ENCODE measurements at places on chromosomes 2 and 18.

- no peak for DNase-seq
Measured at GRCh38 chr2:100584816-100585215, 22.0 kb downstream of the PDCL3 start.

DNA sequence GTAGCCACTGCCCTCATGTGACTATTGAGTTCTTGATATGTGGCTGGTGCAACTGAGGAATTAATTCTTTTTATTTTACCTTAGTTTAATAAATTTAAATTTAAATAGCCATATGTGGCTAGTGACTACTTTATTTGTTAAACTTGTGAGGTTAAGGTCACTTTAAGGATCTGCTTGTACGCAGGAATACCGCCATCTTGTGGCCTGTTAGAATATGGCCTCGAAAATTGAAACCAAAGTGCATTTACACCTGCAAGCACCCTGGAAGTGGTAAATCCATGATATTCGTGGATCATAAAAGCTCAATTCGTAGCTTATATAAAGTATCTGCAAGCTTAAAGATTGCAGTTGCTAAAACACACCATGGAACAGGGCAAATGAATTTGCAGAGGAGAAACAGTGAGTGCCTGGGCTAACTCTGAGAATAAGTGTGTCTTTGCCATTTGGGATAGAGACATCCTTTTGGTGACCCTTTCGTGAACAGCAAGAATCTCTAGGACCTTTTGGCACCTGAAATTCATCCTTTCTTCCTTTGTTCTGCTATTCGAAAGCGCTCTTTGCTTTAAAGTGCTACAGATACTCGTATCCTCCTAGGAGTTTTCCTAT, 59.9 kb upstream of the REG3A start:
- DNase-seq = peak; percentile 75

DNA sequence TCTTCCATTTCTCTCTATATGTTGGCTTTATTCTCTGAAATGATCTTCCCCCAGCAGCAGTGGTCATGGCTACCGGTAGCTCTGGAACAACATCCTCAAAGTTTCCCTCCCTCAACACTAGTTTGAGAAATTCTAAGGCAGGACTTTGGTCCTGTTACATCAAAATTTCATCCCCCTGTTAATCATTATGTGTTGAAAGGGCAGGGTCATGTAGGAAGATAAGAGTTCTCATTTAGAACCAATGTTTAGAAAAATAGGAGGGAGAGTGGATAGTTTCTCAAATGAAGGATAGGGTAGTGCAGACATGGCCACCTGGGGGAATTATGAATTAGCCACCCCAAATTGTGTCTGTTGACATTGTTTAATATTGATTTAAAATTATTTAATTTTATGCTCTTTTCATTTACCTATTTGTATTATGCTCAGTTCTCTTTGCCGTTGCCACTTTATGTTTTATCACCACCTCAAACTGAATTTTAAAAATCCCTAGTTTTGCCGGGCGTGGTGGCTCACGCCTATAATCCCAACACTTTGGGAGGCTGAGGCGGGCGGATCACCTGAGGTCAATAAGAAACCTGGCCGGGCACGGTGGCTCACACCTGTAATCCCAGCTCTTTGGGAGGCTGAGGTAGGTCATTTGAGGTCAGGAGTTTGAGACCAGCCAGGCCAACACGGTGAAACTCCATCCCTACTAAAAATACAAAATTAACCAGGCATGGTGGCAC, 22.3 kb downstream of the EML4 start:
- no peak for DNase-seq

- no peak for DNase-seq
Measured at GRCh38 chr2:52934323-52934898, 833.2 kb upstream of the CHAC2 start.

DNA sequence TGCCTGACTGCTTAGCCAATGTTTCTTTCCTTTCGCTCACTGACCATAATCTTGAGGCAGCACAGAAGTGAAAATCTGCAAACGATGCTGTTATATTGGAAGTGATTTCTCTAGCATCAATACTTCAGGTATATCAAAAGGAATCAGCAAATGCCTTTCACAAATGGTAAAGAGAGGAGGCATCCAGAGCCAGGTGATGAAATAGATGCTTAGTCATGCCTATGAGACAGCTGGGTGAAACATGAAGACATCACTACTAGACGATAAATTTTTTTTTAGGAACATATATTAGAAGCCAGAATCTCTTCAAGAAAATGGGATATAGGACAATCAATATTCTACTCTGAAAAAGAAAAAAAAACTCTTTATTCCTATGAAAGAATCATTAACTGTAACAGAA, 249.2 kb upstream of the SLC39A10 start:
- no peak for DNase-seq

DNA sequence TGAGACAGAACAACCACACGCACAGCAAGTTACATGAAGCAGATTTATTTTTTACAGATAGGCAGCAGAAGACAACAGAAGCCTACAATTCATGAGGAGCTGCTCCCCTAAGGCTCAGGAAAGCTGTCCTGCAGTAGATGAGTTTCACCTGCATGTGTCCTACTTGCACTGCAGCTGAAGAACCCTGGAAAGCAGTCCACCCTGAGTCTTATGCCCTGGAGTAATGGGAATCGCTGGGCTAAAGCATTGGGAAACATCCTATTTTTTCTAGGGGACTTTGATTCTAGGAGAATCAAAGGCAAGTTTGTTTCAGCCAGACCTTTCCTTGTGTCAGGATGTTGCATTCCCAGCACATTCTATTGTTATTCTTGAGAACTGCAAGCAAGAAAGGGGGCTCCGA, 304.8 kb downstream of the LRATD1 start:
- DNase-seq = no peak

DNA sequence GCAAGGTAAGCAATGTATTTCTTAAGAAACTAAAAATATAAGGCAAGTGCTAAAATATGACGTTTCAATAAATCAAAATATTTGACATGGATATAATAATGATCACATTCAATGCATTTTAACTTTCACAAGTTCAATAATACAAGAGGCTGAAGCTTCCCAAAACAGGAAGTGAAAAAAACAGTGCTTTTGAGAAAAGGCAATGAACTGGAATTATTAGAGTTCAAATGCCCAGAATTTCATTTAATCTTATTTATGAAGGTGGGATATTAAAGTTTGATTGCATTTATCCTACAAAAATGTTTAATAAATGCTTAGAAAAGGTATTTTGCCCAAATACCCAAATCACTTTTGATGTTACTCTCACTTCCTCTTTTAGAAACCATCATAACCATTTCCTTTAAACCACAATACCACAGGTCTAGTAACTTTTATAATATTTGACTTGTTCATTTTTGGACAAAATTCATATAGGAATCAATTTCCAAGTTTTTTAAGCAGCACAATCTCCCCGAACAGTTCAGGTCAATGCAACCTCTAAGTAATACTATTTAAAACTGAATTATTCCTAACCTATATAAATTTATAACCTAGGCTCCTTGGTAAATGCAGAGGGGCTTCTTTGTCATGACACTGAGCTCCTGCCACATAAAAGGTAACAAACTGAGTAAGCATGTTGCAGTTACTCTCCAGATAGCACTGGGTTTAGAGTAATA, 2.1 kb downstream of the NCKAP1 start:
- peak; percentile 6 for DNase-seq

DNA sequence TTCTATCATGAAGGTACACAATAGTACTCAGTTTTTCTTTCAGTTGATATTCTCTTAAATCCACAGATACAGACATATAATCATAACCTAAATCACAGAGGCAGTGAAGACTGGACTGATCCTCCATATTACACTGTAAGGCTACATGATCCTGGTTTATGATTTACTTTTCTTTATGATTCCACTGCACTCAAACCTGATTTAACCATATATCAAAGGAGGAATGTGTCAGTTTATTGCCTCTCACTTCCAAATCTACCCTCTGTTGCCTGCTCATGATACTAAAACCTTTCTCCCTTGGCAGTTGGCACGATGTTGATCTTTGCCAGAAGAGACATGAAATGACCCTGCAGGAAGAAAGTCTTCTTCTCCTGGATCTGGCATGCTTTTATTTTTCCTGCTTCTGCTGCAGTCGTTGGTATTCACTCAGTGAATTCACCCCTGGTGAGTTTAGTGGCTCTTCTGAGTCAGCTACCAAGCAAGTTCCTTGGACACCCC, 426.4 kb downstream of the MBD2 start:
- DNase-seq = no peak

GRCh38 chr18:11266781-11267480, 117.6 kb upstream of the PIEZO2 start:
- DNase-seq = no peak

DNA sequence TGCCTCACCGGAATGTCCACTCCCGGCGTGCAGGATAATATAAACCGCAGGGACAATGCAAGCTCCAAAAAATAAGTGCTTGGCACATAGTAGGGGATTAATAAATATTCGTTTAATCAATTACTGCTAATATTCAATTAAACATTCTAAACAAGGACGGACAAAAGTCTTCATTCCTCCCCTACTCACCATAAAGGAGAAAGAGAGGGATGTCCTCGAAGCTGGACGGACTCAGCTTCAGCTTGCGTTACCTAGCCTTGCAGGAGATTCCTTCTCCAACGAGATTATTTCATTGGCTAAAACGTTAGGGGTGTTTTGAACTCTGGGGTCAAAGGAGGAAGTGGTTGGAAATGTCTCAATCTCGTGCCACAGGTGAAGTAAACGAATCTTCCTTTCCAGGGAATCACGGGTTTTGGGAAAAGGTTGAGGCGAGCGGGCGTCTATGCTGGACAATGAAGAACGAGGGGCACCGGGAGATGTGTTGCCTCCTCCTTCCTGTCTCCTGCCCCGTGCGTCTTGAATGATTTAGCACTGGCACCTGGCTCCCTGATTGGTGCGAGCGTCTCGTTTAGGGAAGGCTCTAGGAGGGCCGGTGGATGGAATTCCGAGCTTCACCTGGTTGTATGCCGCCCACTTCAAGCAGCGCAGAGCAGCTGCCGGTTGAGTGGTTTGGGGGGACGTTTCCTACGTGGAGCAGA, 2.0 kb upstream of the GAD1 start:
- DNase-seq = peak; percentile 41

DNA sequence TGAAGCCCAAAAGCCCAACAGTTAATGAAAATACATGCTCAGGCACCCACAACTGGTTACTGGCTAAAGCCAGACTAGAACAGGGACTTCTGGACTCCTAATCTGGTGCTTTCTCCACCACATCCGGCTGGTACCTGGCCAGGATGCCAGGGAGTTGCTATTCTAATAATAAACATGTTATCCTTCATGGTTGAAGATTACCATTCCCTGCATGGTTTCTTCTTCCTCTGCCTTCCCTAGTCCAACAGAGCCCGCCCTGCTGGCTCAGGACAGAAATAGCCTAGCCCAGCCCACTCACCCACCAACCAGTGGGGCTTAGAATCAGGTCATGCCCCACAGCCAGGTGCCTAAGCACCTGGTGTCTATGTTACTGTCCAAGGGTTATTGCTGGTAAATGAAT, 184.2 kb downstream of the TMEM247 start:
- no peak for DNase-seq

DNA sequence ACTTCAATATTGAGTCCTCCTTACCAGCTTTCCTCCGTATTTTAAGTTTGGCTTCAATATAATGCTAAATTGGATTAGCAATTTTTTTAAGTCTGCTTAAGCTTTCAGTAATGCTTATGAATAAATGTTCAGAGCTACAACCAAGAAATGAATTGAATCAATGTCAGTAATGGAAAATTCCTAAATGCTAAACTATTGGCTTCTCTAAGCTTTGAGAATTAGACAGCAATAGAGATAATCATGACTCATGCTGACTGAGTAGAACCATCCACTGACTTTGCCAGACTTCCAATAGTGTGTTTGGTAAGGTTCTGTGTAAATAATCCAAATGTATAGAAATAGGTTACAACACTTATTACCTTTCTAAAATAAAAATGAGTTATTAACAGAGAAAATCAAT, 8.9 kb upstream of the PDE1A start:
- no peak for DNase-seq

GRCh38 chr2:54906716-54907115, 143.5 kb downstream of the RTN4 start:
- no peak for DNase-seq

DNA sequence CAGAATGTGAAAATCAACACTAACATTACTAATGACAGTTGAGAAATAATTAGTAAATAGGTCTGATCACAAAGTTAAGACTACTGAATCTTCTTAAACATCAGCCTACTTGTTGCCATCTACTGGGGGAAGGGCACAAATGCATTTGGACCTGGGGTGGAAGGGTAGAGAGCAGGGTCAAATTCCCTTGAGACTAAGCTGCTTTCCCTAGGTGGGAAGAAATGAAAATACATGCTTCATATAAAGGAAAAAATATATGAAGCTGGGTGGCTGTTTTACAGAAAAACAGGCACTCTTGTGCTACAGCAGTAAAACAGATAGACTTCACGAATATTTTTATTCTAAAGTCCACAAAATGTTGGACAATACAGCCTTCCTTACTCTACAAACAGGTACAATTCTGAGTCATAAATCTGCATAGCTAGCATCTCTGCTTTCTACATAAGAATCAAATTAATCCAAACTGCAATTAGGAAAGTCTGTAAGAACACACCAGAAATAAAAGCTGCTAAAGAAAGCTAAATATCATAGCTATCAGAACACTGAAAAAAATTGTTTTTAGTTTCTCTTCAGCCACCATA, 10.9 kb downstream of the TRIP12 start:
- peak; percentile 79 for DNase-seq

GRCh38 chr2:200922439-200922838, 33.3 kb downstream of the NIF3L1 start:
- DNase-seq = no peak

DNA sequence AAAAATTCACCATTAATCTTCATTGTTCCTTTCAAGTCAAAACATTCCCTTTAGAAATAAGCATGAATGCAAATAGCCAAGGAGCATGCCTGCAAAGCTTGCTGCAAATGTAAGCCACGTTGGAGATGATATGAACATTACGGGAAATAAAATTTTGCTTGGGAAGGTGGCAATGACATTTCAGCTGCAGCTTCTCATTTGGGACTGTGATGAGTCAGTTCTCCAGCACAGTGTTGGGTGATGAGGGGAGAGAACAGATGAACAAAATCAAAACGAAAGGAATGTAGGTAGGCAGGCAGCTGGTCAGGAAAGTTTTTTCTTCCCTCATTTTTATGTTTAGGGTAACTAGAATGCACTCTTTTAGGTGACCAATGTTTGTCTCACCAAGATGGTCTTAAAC, 65.3 kb upstream of the CHRNA1 start:
- DNase-seq = no peak

DNA sequence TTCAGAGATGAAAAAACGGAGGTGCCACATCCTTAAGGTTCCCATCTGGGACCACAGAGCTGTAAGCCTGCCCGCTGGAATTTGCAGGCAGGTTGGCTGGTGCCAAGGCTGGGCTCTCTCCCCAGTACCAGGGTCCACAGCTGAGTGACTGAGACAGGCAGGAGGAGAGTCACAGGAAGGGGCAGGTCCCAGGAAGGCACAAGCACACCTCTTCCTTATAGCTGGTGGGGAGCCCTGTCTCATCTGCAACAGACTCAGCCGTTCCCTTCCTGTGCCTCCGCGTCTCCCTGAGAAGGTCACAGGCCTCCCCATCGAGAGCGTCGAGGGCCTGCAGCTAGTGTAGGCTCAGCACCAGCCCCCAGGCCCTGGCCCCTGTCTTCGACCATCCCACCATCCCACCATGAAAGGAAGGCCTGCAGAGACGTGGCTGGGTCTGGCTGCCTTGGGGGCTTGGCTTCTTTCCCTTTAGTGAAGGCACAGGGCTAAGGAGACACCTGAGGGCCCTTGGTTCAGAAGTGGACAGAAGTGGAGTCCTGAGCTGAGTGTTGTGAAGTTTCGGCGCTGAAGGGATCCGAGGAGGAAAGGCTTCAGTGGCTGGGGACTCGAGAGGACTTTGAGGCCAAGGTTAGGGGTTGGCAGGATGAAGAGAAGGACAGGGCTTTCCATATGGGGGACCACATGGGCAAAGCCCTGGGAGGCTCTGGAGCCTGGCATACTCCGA, 26.8 kb downstream of the GLI2 start:
- no peak for DNase-seq
